ENCODE measurements at places on chromosomes 1 and 21.

GRCh38 chr1:163928651-163929050 is 606.9 kb downstream of the NUF2 start:
- no peak for DNase-seq

GRCh38 chr1:219917851-219918466 is 10.4 kb downstream of the SLC30A10 start:
- no peak for DNase-seq

GRCh38 chr21:41833497-41834115 is 45.5 kb downstream of the PRDM15 start:
- DNase-seq = peak; percentile 95

- DNase-seq = no peak
These were observed 4.2 kb upstream of the COL11A1 start for GRCh38 chr1:103112546-103112945.

DNA sequence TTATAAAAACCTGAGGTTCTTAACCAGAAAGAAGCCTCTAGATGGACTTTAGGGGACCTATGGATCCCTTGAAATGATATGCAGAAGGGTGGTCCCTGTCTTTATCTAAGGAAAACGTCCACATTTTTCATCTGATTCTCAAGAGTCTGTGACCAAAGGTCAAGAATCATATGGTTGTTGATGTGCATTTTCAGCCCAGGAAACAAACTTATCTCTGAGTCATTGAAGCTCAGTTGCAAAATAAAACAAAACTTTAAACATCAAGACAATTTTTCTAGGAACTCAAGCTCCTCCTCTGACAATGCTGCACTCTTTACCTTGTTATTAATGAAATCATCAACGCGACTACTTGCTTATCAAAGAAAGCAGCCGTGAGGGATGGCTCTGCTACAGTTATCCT is 83.3 kb downstream of the TIAM1 start:
- DNase-seq = no peak

- DNase-seq = no peak
These were observed 50.4 kb upstream of the LRRC8D start for GRCh38 chr1:89770391-89770790.

DNA sequence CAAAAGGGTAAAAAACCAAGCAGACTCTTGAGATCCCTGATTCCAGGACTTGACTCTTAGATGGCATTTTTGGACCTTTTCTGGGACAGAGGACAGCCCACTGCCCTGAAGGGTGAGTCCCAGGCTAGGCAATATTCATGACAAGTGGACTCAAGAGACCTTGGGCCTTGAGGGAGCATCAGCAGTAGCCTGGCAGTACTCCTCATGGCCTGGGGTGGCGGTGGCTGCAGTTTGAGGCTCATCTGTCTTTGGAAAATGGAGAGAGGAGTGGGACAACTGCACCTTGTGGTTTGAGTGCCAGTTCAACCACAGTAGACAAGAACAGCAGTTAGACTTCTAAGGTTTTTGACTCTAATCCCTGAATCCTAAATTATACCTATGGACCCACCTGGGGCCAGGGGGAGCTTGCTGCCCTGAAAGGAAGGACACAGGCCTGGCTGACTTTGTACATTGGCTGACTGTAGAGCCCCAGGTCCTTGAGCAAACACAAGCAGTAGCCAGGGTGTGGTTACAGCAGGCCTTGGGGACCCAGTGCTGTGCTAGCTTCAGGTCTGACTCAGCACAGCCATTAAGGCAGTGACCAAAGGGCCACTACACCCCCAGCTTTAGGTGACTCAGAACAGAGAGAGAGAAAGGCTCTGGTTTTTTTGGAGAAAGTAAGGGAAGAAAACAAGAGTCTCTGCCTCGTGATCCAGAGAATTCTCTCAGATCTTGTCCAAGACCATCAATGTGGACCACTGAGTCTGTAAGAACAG is 1023.2 kb downstream of the KCNT2 start:
- DNase-seq = no peak

DNA sequence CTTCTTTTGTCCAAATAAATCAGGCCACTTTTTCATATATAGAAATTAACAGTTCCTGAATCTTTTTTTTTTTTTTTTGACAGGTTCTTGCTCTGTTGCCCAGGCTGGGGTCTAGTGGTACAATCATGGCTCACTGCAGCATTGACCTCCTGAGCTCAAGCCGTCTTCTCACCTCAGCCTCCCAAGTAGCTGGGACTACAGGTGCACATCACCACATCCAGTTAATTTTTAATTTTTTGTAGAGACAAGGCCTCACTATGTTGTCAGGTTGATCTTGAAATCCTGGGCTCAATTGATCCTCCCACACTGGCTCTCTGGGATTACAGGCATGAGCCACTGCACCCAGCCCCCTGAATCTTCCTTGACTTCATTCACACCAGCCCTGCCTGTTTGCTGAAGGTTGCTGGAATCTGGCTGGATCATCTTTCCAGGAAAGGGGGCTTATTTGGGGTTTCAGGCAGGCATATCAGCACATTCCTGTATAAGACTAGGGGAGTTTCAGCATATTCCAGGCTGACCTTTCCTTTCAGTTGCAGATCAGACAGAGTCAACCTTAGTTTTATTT is 78.2 kb upstream of the ARHGAP29 start:
- no peak for DNase-seq

DNA sequence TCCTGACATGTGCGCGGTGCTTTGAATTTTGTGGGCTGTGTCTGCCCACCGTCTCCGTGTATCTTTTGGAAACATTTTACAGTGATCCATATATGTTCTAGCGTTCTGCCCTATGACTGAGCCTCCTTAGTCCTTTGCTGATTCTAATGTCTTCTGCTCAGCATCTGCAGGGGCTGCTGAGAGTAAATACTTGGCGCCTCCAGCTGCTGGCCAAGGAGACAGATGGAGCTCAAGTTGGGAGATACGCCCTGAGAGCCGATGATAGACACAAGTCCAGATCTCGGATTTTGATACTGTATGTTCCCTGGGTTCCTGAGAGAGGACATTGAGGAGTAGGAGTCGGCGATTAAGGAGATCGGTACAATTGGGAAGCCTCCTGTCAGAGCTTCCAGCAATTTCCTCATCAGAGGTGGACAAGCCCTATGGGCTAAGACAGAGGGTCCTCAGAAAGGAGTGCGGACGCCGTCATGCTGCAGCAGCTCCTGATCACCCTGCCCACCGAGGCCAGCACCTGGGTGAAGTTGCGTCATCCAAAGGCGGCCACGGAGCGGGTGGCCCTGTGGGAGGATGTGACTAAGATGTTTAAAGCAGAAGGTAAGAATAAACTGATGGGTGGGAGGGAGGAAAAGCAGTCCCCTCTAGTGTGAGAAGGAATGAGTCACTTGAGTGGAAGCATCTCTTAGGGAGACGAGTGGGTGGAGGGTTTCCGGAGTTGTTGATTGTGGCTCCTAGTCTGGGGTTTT is 390 bp downstream of the ZFP69B start:
- no peak for DNase-seq

DNA sequence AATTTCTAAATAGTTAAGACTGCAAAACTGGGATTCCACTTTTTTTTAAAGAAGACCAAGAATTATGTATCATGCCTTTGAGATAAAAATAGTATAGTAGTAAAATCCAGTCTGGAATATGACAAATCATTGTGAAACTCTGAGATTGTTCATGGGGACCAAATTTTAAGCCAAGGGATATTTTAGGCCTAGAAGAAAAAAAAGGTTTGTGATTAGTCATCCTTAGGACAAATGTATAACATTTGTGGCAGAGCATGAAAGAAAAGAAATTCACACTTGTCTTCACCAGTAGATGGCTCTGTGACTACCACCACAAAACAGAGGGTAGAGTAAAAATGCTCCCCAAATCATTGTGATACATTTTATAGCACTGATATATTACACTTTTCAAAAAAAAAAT is 226.1 kb downstream of the KCTD3 start:
- DNase-seq = no peak

DNA sequence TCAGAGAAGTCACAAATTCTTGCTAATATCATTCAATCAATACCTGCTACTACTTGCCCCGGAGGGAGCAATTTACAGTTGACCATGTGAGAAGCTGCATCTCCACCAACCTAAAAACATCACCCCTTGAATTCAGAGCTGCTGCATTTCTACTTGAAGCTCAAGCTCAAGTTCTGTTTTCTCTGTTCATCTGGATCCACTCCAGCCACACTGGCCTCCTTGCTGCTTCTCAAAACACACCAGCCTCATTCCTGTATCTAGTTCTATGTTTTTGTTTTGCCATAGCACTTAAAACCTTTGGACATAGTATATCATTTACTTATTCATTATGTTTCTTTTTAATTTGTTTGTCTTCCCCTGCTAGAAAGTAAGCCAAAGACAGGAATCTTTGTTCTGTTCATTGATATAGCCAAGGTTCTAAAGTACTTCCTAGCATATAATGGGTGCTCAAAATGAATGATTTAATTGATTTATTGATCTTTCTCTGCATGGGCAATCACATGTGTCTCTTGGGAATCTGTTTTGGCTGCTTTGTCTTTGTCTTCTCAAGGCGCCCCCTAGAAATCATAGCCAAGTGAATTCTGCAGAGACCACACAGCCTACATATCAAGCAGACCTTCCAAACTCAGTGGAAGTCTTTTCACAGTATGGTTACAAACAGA is 23.6 kb downstream of the SYF2 start:
- no peak for DNase-seq

DNA sequence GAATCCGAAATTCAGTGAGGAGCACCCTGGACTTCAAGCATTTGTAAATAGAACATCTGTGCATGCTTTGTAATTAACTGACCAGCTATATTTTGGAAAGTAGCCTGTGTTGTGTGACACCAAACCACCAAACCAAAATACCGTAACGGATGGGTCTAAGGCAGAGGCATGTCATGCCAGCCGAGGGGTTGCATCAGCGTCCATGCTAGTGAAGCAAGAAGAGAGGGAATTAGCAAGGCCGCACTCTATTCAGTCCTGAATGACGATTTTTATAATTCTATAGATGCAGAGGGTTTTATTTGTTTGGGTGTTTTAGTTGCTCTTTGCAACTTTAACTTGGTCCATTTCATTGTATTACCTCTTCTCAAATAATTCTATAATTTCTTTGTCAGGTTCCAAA is 116.8 kb upstream of the SMYD2 start:
- DNase-seq = no peak

DNA sequence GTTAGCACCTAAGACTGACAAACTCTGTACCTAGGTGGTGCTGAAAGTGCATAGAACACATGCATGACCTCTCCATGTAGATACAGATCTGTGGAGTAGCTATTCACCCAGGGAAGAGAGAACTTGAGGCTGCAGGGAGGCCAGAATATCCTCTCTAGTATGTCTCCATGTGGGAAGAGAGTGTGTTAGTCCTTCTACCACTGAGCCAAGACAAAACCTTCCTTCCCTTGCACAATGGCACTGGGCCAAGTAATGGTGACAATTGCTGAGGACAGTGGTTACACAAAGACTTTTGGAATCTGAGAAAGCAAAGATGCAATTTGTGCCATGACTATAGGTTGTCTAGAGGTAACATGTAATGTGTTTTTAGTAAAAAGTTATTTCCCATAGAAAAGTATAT is 52.3 kb downstream of the C1orf198 start:
- DNase-seq = no peak

GRCh38 chr1:113029822-113030221 is 43.2 kb upstream of the LRIG2 start:
- no peak for DNase-seq

- DNase-seq = no peak
These were observed 658.5 kb upstream of the ADGRL2 start for GRCh38 chr1:81142099-81142826.

GRCh38 chr1:117567435-117567834 is 38.4 kb upstream of the TENT5C start:
- DNase-seq = no peak

DNA sequence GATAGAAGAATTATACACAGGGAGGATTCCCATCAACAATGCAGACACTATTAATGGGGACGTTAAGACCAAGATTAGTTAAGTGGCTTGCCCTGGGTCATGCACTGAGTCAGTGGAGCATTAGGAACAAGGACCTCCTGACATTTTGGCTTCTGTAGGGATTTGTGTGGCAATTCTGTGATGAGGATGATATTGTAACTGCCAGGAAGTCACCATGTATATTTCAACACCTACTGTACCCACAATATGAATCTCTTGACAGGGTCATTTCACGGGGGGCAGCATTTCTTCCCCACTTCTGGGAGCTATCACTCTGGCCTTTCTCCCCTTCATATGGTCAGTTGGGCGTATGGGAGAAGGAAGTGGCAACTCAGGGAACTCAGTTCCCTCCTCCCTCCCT is 134.9 kb downstream of the RUNX1 start:
- DNase-seq = no peak

- DNase-seq = no peak
These were observed 600.5 kb downstream of the KCNT2 start for GRCh38 chr1:196007763-196008162.

DNA sequence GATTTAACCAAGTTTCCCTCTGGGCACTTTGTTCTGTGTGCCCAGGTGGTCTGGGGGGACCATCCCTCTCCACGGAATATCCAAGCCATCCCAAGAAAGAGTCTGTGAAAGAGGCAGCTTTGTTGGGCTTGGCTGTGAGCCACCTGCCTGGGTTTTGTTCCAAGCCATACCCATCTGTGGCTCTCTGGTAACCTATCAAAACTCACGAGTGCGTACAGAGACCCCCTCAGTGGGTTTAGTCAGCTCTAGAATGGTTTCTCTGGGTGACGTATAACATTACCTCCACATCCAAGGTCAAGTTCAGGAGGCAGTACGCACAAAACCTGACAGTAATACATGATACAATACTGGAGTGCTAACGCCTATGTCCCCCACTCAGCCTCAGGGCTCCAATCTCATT is 54.2 kb downstream of the DNTTIP2 start:
- no peak for DNase-seq

- DNase-seq = no peak
These were observed 15.7 kb downstream of the HYI start for GRCh38 chr1:43438006-43438405.

GRCh38 chr1:54792686-54793282 is 8.3 kb downstream of the TTC22 start:
- no peak for DNase-seq

DNA sequence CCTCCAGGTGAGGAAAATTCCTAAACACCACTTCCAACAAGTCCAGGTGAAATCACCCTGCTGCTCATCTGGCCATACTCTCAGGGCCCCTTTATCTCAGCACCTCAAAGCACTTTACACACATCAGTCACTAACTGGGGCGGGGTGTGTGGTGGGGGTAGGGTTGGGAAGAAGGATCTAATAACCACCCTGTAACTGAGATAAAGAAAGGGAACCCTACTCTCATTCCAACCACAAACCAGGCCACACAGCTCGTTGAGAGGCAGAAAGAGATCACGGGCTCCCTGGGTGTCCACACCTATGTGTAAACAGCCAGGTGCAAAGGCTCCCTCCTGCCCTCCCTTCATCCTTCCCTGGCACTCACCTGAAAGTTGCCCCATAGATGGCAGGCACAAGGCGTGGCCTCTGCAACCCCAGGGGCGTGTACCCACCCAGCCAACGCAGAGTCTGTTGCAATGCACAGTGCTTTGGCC is 20.4 kb downstream of the GPR161 start:
- no peak for DNase-seq

- DNase-seq = no peak
These were observed 623 bp downstream of the CAPN2 start for GRCh38 chr1:223712850-223713474.

DNA sequence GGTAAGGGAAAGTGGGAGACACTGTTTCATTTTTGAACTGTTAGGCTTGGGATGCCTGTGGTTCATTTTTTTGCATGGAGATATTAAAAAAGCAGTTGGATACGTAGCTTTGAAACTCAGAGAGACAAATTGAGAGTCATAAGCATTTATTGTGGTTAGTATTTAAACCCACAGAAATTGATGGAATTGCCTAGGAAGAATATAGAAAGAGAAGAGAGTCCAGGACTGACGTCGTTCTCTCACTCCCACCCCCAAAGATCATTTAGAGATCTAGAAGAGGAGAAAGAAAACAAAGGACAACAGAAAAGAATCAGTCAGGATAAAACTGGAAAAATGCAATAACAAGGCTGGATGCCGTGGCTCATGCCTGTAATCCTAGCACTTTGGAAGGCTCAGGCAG is 73.2 kb upstream of the BMP8A start:
- DNase-seq = no peak

All from MM.1S (cell line).